ENCODE measurements at places on chromosomes 7 and 10.

DNA sequence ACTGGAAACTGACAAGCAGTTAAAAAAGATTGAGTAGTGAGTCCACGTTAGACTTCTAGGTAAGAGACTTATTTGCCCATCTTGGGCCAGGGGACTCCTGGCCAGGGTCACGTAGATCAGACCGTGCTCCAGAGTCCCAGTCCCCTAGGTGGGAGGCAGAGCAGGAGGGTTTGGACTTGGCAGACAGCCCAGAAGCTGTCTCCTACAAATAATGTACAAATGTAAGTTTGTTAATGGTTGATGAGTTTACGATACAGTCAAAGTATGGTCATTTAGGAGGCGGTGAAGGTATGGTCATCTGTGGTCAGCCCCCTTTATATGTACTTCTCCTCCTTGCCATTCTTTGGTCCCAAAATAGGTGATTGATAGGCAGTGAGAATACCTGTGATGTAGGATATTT lies 28.2 kb downstream of the INPP5F start:
- no peak for DNase-seq

DNA sequence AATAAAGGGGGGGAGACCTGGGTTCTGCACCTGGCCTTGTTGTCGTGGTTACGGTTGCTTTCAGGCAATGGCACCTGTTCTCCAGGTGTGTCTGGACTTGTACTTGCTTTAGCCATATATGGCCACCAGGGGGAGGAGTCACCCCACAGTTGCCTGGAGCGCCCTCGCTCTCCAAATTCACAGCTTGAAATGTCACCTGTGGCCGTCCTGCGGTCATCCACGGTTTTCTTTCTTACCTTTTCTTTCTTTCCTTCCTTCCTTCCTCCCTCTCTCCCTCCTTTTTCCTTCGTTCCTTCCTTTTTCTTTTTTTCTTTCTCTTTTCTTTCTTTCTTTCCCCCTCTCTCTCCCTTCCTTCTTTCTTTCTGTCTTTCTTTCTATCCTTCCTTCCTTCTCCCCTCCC lies 157.2 kb upstream of the ZNF92 start:
- DNase-seq: peak; percentile 70

DNA sequence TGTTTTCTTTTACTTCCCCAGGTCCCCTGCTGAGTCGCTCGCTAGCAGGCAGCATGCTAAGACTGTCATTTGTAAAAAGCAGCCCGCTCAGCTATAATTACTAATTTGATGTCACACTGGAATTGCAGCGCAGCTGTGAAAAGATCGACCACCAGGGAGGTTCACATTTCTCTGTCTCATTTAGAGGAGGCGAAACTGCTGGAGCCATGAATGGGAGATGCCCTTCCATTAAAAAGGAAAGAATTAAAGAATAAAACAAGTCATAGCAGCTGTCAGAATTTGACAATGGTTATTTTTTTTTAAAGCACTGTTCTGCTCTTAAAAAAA lies 153.5 kb downstream of the PIP4K2A start:
- no peak for DNase-seq

GRCh38 chr7:94325122-94325475 lies 69.6 kb upstream of the COL1A2 start:
- no peak for DNase-seq

- DNase-seq: no peak
These were observed 240.3 kb downstream of the GATA3 start for GRCh38 chr10:8294779-8295178.

DNA sequence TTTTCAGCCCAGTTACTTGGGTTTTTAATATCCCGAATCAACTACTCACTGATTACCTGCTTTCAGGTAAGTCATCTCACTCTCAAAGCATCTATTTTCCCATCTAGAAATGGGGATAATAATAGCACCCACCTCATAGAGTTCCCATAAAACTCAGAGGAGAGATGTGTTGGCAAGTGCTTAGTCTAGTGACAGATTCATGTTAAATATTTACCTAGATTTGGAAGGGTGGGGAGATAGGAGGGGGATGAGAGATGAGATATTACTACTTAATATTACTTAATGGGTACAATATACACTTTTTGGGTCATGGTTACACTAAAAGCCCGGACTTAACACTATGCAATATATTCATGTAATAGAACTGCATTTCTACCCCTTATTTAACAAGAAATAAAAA lies 7.0 kb upstream of the A1CF start:
- no peak for DNase-seq

DNA sequence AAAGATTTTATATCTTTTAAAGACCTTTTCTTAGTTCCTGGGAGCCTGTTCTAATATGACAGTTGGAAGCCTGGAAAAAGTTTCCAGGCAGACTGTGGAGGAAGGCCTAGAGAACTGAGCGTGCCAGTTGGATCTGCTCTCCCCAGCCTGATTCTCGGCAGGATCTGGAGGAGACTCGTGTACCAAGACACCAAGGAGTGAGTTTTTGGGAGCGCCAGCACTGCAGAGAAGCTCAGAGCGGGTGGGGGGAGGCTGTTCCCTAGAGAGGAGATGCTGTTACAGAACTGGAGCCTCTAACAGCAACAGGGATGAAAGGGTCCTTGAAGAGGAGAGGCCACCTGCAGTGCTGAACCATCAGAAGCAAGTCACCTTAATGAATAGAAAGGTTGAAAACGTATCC lies 52.9 kb downstream of the LYZL2 start:
- no peak for DNase-seq

DNA sequence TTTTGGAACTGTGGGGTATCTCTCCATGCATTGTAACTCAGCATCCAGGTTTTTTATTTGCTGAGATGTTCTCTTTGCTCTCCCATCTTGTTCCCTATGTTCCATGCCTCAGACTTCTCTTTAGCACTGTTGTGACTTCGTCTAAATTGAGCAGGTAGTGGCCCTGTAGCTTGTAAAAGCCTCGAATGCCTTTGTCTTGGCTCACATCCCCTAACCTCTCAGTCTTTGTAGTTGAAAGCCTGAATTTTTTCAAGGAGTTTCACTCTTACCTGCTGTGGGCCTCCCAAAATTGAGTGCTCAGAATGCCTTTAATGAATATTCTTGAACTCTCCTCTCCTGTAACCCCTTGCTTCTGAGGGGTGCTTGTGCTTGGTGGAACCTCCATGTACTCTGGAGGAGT lies 1137.3 kb downstream of the REEP3 start:
- no peak for DNase-seq

DNA sequence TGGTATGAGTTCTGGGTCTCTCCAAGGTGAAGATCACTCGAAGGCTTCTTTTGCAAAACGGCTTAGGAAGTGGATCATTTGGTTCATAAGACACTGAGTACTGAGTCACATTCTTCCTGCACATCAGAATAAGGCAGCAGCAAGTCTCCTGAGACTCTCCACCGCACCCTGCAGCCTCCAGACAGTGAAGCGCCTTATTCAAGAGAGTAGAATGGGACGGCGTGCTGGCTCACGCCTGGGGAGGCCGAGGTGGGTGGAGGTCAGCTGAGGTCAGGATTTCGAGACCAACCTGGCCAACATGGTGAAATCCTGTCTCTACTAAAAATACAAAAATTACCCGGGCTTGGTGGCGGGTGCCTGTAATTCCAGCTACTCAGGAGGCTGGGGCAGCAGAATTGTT lies 70.3 kb downstream of the C10orf143 start:
- no peak for DNase-seq

DNA sequence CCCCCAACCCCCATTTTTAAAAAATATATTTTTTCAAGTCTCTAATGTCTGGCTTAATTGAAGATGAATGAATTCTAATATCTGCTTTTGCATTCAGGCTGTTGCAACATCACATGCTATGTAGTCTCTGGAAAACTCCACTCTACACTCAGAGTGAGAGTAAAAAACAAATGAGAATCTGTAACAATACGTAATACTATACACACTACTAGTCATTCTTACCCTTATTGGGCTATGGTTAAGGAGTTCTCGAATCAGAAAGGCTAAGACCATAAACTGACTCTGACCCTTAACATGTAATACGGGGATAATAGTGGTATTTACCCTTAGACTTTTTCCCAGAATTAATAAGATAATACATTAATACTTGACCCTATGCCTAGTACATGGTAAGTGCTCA lies 42.9 kb upstream of the TMEM168 start:
- DNase-seq: no peak
